ENCODE measurements at places on chromosomes 6 and 20. TPM values are rescaled to one million over a fixed set of nuclear protein-coding genes. Genes with fewer than 3 reads are reported as not detected.

LTB gene
- total RNA-seq: 3.6 TPM

SPEF1 gene
- not detected for total RNA-seq

ZBTB12 gene
- 1.8 TPM for total RNA-seq

CTCFL gene
- not detected for total RNA-seq

GLP1R gene
- not detected for total RNA-seq

RXRB gene
- total RNA-seq: 51.6 TPM
